CD4-positive, alpha-beta T cell (primary cell): ENCODE measurements at places on chromosomes 1 and 21.

DNA sequence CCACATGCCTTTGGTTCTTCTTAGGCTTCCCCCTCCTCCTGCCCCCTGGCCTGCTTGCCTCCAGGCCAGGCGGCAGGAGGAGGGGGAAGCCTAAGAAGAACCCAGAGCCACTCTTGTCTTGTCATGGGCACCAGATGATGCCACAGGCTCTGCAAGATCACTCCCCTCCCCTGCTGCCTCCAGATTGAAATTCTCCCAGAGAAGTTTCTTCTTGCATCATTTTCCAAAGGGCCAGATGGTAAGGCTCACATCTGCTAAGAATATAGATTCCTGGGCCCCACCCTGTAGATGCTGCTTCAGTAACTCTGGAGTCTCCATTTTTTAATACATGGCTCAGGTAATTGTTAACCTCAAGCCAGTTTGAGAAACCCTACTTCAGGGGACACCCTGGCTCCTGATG, 60.8 kb downstream of the FAM163A start:
- DNase-seq = no peak

GRCh38 chr1:93021539-93022134, 57.4 kb upstream of the MTF2 start:
- no peak for DNase-seq

- no peak for DNase-seq
These were observed 56.2 kb downstream of the NTNG1 start for GRCh38 chr1:107196973-107197562.

- no peak for DNase-seq
These were observed 1211.6 kb upstream of the ADGRL4 start for GRCh38 chr1:80218112-80218511.

GRCh38 chr1:188670837-188671236, 1806.8 kb downstream of the BRINP3 start:
- no peak for DNase-seq

DNA sequence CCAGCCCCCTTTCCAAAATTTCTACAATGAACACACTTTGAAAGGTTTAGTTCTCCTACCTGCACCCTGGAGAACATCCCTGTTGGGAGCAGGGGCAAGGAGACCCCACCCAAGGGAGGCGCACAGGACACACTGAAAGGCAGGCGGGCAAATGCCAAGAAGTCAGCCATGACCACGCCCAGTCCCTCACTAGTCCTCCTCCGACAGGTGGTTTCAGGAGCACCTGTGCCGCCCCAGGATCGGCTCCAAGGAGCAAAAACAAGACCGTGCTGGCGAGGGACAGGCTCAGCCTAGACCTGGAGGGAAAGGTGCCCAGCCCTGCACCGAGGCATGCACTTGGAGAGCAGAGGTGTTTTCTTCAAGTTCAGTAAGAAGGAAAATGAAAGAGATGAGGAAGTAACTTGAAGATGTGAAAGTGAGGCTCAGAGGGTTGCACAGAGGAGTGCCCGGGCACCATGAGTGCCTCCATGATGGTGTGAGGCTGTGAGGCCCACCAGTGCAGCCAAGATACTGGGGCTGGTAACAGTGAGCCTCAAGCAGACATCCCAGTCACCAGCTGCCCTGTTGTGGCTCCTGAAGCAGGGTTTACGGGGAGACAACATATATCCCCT, 19.6 kb upstream of the NADK start:
- DNase-seq = no peak
